ENCODE measurements at places on chromosomes 7 and 10.

- no peak for DNase-seq
These were observed 25.9 kb downstream of the TRDMT1 start for GRCh38 chr10:17175551-17175950.

GRCh38 chr7:155373359-155374273 is 75.9 kb downstream of the INSIG1 start:
- no peak for DNase-seq

DNA sequence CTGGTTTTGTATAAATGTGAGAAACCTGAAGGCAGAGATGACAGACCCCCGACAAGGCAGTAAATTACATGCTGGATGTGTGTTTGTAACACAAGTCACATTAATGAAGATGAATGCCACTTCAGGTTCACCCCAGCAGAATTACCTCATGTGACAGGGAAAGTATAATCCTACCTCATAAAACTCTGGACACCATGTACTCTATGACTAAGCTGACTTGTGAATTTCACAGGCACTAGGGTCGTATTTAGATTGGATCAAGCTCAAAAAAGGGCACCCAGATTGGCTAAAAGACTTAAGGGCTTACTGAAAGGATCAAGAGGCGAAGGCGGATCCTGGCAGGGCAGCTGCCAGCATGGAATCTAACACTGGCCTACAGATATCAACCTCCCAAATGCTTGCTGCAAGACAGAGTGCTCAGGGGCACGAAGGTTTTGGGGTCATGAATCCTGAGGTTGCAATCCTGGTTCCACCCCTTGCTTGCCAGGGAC is 161.4 kb downstream of the PIP4K2A start:
- DNase-seq = no peak

DNA sequence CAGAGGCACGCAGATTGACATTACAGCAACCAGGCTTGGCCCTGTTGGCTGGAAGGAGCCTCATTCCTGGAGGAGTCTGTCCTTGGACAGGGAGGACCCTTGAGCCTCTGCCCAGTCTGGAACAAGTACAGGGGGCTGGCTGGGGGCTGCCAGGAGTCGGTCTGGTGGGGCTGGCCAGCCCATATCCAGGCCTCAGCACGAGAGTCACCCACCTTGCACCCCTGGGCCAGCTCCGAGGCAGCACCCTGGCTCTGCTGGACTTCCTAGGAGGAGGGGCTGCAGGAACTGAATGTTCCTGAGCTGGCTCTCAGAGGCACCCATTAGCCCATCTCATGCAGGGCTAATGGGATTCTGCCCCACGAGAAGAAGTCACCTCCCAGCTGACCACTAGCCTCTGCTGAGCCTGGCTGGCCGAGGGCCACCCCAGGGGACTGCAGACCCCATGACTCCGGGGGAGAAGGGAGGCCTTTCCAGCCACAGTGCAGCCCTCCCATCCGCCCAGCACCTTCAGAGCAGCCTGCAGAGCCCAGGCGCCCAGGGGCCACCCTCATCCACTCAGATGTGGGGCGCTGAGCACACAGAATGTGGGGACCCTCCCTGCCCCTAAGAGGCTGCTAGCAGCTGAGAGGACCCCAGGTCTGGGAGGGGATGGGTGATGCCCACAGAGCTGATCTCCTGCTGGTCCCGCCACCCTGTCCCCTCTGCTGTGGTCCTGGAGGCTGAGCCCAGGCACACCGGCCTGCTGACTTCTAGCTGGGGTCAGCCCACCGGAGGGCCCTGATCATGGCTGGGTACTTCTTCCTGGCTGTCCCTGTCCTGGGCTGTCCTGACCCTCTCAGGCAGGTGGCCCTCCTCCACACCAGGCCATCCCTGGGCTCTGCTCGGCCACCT is 14.8 kb upstream of the INPP5A start:
- DNase-seq = no peak

Data from HFF-Myc (cell line).